ENCODE measurements at places on chromosomes 2 and 18.

- DNase-seq, result no peak
Observed at GRCh38 chr2:108912629-108912902, 76.5 kb downstream of the EDAR start.

GRCh38 chr2:181138816-181139215 is 158.4 kb downstream of the UBE2E3 start:
- DNase-seq, result no peak

GRCh38 chr18:6281874-6282273 is 132.8 kb downstream of the L3MBTL4 start:
- no peak for DNase-seq

GRCh38 chr2:171547720-171548119 is 25.4 kb downstream of the CYBRD1 start:
- DNase-seq, result no peak

GRCh38 chr2:73089270-73090030 is 17.9 kb upstream of the SFXN5 start:
- DNase-seq, result no peak

DNA sequence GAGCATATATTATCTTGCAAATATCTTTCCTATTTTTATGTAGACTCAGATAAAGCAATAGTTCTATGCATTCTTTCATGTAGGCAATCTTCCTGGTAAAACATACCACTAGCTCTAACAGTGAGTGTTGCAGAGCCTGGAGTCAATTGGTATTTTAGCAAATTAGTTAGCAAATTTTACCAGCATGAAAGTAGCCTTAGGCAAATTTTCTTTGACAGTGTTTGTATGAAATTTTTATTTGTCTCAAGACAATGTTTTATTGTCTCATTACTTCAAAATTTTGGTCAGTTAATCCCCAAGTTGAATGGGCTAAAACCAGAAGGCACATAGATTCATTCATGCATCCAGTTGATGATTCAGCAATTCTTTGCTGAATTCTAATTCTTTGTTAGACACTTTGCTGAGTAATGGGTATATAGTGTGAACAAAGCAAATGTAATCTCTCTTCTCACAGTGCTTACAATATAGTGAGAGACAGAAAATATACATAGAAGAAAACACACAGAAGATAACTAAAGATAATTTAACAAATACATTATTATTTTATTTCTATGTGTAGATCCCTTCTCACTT is 27.1 kb downstream of the SLC38A11 start:
- no peak for DNase-seq

DNA sequence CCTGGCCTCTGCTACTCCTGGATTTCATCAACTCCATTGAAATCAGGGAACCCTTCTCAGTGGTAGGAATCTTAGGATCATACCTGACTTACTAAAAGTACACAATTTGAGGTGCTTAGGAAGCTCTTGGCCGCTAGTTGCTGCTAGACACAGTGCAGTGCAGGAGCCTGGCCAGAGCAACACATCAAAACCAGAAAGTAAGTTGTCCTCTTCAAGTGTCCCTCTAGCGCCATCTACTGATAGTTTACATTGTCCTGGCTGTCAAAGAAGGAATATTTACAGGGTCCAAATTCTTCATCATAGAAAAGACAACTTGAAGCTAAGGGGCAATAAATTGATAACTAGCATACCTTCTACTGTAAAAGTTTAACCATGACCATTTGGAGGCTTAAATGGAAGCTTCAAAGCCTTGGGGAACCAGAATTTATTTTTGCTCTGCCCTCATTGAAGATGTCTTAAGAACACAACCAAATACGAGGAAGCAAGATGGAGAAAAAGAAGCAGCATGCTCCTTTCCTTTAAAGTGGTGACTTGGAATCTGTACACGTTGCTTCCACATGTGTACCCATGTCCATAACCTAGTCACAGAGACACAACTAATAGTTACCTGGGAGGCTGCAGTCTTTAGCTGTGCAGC is 889.1 kb upstream of the GCFC2 start:
- no peak for DNase-seq

- DNase-seq, result no peak
Observed at GRCh38 chr2:142130111-142131009, 456 bp downstream of the LRP1B start.

GRCh38 chr2:231807020-231807419 is 20.8 kb downstream of the COPS7B start:
- no peak for DNase-seq

- DNase-seq, result no peak
Observed at GRCh38 chr2:202172439-202173211, 65.8 kb downstream of the SUMO1 start.

DNA sequence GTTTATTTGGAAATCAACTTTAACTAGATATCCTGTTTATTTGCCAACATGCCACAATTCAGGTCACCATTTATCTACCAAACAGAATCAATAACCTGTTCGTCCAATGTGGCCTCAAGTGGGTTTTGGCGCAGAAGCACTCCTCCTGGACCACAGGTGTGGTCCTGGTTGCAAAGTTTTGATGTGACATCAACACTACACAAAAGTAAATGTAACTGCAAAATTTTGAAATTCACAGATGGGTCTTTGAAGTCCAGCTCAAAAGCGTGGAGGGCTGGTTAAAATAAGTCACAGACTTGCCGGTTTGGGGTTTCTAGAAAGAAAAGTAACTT is 474 bp upstream of the GCA start:
- no peak for DNase-seq

Data from DMS79 (cell line).